ENCODE measurements at places on chromosomes 16 and 17. TPM values are rescaled to one million over a fixed set of nuclear protein-coding genes. Genes with fewer than 3 reads are reported as not detected.
A peak's percentile ranks its signal among the peaks of the same experiment; 100 is the strongest.

- H3K36me3 ChIP-seq = no peaks in the 10 kb centered on the region
- H3K4me1 ChIP-seq = no peaks in the 10 kb centered on the region
- H3K27ac ChIP-seq = no peak overlapping the region
- H3K4me3 ChIP-seq = no peak overlapping the region
- H3K27me3 ChIP-seq = no peaks in the 10 kb centered on the region
These were observed 49.9 kb upstream of the KIFC3 start for GRCh38 chr16:57852189-57852588.

DNA sequence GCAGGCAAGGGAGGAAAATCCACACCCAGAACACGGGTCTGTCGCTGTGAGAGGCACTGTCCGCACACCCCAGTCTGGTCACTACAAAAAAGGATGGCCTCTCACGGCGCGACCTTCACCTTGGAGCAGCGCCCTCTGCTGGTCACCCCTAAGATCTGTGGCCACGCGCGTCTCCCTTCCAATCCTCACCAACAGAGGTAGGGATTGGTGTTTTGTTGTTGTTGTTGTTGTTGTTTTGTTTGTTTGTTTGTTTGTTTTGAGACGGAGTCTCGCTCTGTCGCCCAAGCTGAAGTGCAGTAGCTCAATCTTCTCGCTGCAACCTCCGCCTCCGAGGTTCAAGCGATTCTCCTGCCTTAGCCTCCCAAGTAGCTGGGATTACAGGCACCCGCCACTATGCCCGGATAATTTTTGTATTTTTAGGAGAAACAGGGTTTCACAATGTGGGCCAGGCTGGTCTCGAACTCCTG, 15.0 kb upstream of the C17orf58 start:
- H3K27ac ChIP-seq = no peak overlapping the region
- H3K27me3 ChIP-seq = peaks cover 3% of the 10 kb centered on the region
- peak overlapping the region; percentile 39 for H3K4me3 ChIP-seq
- peaks cover 5% of the 10 kb centered on the region for H3K4me1 ChIP-seq
- DNase-seq = peak; percentile 67
- H3K36me3 ChIP-seq = no peaks in the 10 kb centered on the region

Gene NHLRC4
- total RNA-seq = 4.2 TPM

Gene GPR179
- 0.10 TPM for total RNA-seq

DNA sequence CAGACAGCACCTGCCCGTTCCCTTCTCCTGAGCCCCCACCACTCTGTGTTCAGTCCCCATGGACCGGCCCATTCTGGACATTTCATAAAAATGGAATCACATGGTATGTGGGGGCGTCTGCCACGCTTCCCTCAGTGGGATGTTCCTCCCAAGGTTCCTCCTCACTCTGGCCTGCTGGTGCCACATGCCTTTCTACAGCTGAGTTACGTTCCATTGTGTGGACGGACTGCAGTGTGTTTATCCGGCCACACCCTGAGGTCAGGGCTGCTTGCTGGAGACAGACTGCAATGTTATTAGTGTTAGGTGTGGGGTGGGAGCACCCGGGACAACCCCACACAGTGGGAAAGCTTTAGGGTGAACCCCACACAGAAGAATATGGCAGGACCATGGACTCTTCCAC, 5.9 kb upstream of the AATK start:
- no peak overlapping the region for H3K4me3 ChIP-seq
- DNase-seq = no peak
- H3K27ac ChIP-seq = no peak overlapping the region

DNA sequence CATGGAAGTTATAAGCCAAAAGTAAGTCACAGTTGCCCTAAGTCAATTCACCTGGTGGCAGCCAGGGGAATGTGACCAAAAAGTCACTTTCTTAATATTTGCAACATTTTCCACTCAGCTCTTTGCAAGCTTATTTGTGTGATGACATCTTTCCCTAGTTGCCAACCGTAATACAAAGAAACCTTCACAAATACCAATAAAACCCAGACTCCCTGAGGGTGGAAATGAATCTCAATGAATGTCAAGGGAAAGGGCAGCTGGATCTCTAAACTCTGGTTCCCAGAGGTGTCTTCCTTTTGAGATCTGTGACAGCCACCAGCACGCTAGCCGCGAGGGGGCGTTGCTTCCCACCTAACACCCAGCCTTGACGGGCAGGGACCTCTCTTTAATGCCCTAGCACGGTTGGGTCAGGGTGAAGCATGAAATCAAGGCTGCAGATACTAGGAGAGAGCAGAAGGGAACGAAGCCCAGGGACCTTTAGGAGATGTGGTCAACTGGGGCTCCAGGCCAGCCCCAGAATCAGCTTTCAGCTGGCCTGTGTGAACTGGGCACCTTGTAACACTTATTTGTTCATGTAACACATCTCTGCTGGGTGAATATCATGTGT, 82.2 kb downstream of the CMC2 start:
- H3K4me1 ChIP-seq = no peaks in the 10 kb centered on the region
- DNase-seq = peak; percentile 22
- H3K4me3 ChIP-seq = no peak overlapping the region

GRCh38 chr17:49258394-49258793, 27.8 kb upstream of the PHOSPHO1 start:
- peaks cover 4% of the 10 kb centered on the region for H3K27me3 ChIP-seq
- no peak overlapping the region for H3K4me3 ChIP-seq
- no peak for DNase-seq
- H3K4me1 ChIP-seq = peaks cover 13% of the 10 kb centered on the region

DNA sequence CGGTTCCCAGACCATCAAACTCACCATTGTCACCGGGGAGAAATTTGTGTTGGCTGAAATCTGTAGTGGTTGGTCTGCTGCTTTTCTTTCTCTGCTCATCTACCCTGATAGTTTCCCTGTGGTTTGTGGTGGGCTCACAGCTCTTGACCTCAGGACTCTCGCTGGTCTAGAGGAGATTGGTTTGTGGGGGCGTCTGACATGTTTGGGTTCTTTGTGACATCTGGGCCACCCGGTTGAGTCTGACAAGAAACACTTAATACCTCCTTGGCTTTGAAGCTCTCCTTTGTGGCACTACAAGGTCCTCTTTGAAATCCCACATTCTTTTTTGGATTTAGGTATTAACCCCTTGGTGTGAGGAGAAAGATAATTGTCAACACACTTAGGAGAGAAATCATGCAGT, 662.0 kb downstream of the WWOX start:
- H3K4me3 ChIP-seq = no peak overlapping the region
- H3K36me3 ChIP-seq = no peaks in the 10 kb centered on the region
- H3K27ac ChIP-seq = no peak overlapping the region

DNA sequence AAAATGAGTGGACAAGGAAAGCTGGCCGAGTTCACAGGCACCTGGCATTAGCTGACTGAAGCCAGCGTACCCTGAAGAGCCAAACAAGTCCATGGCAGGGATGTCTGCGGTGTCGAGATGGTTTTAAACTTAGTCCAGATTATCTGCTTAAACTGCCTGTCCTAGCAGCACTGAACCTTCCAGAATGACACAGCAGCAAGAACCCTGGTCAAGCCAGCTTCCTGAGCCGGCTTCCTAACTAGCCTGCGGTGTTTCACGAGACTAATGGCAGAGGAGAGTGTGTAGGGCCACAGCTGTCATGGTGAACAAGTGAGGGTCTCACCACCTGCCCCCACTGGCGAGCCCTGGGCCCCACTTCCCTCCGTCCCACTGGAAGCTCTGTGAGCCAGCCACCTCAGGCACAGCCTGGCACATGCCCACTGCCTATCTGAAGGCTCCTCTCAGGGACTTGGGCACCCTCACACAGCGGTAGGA, 28.8 kb upstream of the MTSS2 start:
- H3K27me3 ChIP-seq = no peaks in the 10 kb centered on the region
- H3K4me1 ChIP-seq = no peaks in the 10 kb centered on the region
- no peak for DNase-seq

DNA sequence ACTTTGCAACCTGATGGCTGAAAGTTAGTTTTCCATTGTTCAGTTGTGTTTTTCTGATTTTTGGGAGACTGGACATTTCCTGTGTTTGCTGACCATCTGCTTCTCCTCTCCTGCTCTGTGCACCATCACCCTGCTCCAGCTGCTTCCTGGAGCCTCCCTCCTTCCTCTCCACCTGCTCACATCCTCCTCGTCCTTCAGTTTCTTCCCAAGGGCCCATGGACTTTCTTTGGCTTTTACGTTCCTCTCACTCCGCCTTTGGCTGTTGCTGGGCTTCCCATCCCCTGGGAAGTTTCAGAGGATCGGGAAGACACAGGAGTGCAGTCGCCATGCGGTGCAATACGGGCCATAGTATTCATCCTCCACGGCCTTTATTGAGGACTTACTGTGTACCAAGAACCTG, 61.6 kb downstream of the TNFRSF13B start:
- H3K4me1 ChIP-seq = no peaks in the 10 kb centered on the region
- no peak overlapping the region for H3K4me3 ChIP-seq
- no peaks in the 10 kb centered on the region for H3K27me3 ChIP-seq
- H3K27ac ChIP-seq = no peak overlapping the region
- DNase-seq = no peak

GRCh38 chr16:89574681-89575246, 794 bp upstream of the CPNE7 start:
- no peaks in the 10 kb centered on the region for H3K36me3 ChIP-seq
- no peak overlapping the region for H3K27ac ChIP-seq
- H3K4me3 ChIP-seq = no peak overlapping the region
- H3K27me3 ChIP-seq = no peaks in the 10 kb centered on the region
- DNase-seq = peak; percentile 68
- H3K4me1 ChIP-seq = peaks cover 29% of the 10 kb centered on the region

DNA sequence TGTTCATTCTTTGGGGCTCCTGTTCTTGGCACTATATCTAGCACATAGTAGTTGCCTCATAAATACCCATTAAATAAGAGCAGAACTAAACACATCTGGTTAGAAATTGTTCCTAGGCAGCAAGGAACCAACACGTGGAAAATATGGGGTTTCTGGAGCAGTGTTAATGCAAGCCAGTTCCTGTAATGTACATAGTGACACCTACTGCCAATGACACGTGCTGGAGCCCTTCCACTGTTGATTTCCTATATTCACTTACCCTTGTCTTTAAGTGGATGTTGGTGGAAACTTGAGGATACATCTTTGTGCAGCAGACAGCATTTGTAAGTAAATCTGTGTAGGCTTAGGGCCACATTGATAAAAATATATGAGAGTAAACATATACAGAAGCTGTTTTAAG, 1.6 kb upstream of the IRF8 start:
- peaks cover 2% of the 10 kb centered on the region for H3K36me3 ChIP-seq
- no peaks in the 10 kb centered on the region for H3K27me3 ChIP-seq
- H3K4me3 ChIP-seq = no peak overlapping the region
- DNase-seq = peak; percentile 55
- peaks cover 38% of the 10 kb centered on the region for H3K4me1 ChIP-seq
- H3K27ac ChIP-seq = no peak overlapping the region

DNA sequence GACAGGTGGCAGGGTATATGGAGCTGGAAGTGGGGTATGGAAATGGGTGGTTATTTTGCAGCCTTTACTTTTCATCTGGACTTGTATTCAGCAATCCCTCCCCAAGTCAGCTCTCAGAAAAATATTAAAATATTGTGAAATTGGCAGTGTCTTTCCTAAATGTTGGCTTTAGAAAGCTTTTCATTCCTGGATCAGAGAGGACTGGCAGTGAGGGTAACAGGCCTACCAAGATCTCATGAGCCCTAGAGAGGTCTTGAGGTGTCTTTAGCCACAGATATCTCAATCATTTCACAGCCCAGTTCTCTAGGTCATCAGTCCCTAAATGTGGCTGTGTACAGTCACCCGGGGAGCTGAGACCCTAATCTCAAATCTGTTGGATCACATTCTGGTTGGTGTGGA, 22.5 kb downstream of the SLC7A6OS start:
- no peak overlapping the region for H3K4me3 ChIP-seq
- H3K36me3 ChIP-seq = peaks cover 2% of the 10 kb centered on the region
- H3K4me1 ChIP-seq = peaks cover 90% of the 10 kb centered on the region

- no peaks in the 10 kb centered on the region for H3K36me3 ChIP-seq
- H3K4me3 ChIP-seq = no peak overlapping the region
- no peak for DNase-seq
These were observed 67.0 kb upstream of the DNAH17 start for GRCh38 chr17:78644224-78644623.

GRCh38 chr16:19223235-19224170, 55.5 kb downstream of the SYT17 start:
- H3K4me1 ChIP-seq = no peaks in the 10 kb centered on the region
- no peak overlapping the region for H3K27ac ChIP-seq
- H3K36me3 ChIP-seq = no peaks in the 10 kb centered on the region
- DNase-seq = no peak

DNA sequence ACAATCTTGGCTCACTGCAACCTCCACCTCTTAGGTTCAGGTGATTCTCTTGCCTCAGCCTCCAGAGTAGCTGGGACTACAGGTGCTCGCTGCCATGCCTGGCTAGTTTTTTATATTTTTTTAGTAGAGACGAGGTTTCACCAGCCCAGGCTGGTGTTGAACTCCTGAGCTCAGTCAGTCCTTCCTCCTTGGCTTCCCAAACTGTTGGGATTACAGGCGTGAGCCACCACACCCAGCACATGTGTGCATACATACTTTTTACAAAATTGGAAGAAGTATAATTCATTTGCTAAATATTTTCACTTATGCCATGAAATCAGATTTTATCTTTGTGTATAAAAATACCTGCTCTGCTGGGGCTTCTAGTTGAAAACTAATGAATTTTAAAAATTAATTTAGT, 13.2 kb downstream of the BPTF start:
- DNase-seq = no peak
- no peaks in the 10 kb centered on the region for H3K27me3 ChIP-seq
- H3K4me1 ChIP-seq = peaks cover 24% of the 10 kb centered on the region
- no peak overlapping the region for H3K4me3 ChIP-seq

GRCh38 chr16:10787304-10787703, 31.3 kb downstream of the TVP23A start:
- H3K4me1 ChIP-seq = peaks cover 29% of the 10 kb centered on the region
- no peaks in the 10 kb centered on the region for H3K36me3 ChIP-seq
- no peak overlapping the region for H3K27ac ChIP-seq
- DNase-seq = peak; percentile 75

DNA sequence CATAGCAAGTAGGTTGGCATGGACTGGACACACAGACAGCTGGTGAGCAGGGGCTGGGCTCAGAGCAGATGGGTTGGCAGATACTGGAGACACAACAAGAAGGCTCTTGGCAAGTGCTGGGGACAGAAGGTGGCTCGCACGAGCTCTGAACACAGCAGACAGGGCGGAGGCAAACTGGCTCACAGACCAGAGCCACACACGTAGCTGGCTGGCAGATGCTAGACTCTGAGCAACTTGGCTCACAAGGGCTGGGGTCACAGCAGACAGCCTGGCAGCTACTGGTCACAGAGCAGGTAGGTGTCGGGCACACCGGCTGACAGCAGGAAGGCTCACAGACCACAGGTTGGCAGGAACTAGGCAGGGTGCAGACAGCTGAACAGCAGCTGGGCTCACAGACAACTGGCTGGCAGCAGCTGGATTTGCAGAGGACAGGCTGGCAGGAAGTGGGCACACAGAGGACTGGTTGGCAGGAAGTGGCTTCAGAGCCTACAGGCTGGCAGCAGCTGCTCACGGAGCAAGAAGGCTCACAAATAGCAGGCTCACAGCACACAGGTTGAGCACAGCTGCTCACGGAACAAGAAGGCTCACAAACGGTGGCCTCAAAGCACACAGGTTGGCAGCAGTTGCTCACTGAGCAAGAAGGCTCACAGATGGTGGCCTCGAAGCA, 725 bp downstream of the KRTAP16-1 start:
- peak; percentile 87 for DNase-seq
- H3K4me3 ChIP-seq = peak overlapping the region; percentile 33
- no peaks in the 10 kb centered on the region for H3K36me3 ChIP-seq
- H3K4me1 ChIP-seq = peaks cover 34% of the 10 kb centered on the region
- peak overlapping the region; percentile 86 for H3K27ac ChIP-seq

- H3K27me3 ChIP-seq = no peaks in the 10 kb centered on the region
- no peak overlapping the region for H3K27ac ChIP-seq
- no peaks in the 10 kb centered on the region for H3K36me3 ChIP-seq
- no peaks in the 10 kb centered on the region for H3K4me1 ChIP-seq
These were observed 13.9 kb upstream of the KRTAP17-1 start for GRCh38 chr17:41329279-41329948.

Gene RRAD
- total RNA-seq = 0.80 TPM
